ENCODE measurements at places on chromosomes 3 and 15.

GRCh38 chr15:65400760-65401610 is 21.8 kb downstream of the IGDCC4 start:
- DNase-seq: peak; percentile 34

GRCh38 chr3:112653209-112653871 is 12.4 kb upstream of the CCDC80 start:
- no peak for DNase-seq

GRCh38 chr3:161454615-161455014 is 42.0 kb upstream of the OTOL1 start:
- no peak for DNase-seq

DNA sequence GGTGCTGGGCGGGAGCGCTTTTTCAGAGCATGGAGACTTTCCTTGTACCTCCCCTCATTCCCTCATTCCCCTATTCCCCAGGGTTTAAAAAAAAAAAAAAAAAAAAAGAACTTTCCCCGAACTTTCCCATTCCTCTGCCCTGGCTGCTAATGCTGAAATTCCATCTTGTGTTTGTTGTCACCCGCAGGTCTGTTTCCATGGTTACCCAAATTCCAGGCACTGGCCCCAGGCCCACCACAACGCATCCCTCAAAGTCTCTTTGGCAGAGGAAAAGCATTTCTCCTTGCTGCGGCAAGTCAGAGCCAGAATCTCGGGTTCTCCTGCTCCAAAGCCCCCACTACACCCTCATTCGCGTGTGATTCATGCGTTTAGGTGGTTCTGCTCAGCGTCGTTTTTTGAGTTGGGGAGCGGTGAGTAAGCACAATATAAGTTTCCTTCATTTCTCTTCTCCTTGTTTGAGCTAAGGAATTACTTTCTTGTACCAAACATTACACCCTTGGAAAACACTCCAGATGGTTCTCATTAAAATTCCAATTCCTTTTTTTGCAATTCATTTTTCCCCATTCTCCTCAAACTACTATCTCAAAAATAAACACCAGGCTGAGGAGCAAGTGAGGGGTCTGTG is 21.6 kb downstream of the ANAPC13 start:
- DNase-seq: no peak

GRCh38 chr3:186025161-186025560 is 83.7 kb downstream of the ETV5 start:
- DNase-seq: no peak

GRCh38 chr3:15312550-15312949 is 19.8 kb downstream of the SH3BP5 start:
- no peak for DNase-seq

DNA sequence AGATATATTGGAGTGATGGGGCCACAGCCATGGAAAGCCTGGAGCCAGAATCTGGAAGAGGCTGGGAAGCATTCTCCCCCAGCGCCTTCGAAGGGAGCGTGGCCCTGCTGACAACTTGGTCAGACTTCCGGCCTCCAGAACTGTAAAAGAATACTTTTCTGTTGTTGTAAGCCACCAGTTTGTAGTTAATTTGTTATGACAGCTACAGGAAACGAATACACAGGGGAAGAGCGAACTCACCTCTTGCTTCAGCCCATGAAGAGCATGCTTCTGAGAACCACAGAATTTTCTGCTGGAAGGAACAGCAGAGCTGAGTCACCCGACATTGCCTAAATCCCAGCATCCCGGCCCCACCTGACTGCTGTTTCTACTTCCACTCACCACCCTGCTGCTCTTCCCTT is 501.7 kb downstream of the SHQ1 start:
- no peak for DNase-seq

DNA sequence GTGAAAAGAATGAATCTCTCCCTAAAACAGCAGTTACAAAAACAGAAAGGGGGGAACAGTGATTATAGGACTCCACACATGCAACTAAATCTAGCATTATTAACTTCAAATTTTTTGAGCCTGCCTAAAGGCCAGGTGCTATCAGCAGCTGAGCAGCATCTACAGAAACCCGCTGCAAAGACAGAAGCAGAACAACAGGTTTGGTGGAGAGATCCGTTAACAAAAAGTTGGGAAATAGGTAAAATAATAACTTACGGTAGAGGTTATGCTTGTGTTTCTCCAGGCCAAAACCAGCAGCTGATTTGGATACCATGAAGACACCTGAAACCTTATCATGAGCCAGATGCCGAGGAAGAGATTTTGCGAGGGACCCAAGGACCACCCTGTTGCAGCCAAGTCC is 201.6 kb upstream of the UBE3A start:
- no peak for DNase-seq

Measured in NCI-H1930 (cell line).